ENCODE measurements at places on chromosomes 13 and 19.

DNA sequence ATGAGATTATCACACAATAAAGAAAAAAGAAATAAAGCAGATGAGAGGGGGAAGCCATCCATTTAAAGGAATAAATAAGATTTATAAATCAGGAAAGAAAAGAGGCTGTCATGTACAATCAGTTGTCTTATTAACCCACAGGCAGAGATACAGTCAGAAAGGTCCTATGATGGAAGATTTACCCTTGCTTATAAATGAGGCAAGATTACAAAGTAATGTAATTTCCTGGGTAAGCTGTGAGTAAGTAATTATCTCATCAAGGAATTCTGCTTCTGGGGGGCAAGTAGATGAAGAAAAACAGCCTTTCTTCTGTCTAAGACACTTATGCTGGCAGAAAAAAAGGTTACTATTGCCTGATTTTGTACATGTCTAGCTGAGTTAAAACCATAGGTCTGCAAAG, 146.4 kb downstream of the FGF14 start:
- no peak for DNase-seq

DNA sequence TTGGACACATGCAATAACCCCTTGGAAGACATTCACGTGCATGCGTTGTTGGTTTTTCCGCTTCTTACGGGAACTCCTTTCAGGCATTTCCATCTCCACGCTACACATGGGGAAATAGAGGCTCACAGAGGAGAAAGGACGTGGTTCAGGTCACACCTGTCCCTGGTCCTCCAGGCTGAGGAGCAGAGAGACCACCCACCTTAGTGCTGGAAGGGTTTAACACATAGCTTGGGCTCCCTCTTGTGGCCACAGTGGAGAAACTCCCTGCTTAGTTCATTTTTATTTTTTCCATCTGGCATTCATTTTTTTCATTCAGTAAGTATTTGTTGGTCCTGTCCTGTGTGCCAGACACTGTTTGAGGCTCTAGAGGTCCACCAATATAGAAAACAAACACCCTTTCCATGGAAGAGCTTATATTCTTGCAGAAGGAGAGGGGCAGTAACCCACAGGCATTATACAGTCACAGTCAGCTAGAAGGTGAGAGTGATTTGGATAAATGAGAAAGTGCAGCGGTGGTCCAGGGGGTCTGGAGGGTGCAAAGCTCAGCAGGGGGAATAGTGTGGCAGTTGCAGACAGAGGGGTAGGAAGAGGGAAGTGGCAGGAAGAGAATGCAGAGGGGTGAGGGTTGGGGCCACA, 24.2 kb upstream of the TTYH1 start:
- DNase-seq, result peak; percentile 30

DNA sequence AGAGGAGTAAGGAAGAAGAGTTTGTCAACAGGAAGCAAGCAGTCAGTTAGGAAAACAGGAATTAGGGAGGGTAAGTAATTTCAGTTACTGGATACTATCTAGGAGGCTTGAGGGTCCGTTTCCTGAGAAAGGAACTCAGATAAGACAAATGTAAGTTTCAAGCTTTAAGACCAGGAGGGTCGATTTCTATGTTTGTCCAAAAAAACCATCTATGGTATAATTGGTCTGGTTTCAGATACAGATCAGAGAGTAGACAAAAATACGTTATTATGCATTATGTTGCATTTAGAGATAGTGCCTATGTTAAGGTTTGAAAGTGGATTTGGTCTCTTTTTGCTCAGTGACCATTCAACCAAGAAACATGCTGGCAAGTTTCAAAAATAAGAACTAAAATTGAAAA, 789.6 kb upstream of the PCDH20 start:
- no peak for DNase-seq

DNA sequence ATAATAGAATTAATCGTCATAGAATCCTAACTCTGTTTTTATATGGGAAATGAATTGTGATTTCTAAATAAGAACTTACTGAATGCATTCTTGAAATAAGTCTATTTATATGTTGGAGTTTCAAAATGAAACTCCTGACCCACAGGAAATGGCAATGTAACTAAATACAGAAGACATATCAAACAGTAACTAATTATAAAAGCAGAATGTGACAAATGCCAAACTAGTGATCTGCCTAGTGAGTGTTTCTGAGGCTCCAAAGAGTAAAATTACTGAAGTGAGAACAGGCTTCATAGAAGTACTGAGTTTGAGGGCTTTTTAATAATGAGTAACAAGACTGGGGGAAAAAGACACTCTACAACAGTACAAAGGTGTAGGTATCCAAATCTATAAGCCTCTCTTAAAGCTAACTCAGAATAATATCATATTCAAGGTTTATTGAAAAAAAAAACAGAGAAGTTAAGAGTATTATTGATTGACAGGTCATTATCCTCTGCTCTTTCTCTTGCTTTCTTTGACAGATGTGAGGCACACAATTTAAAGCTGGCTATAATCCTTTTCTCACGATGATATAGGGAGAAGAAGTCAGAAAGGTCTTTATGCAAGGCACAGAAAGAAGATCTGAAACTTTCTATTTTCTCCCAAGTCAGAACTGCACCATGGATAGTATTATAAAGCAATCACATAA, 17.4 kb upstream of the ATXN8OS start:
- no peak for DNase-seq

GRCh38 chr13:21463424-21463823, 4.3 kb upstream of the ZDHHC20 start:
- no peak for DNase-seq

GRCh38 chr19:2136796-2137195, 14.6 kb downstream of the AP3D1 start:
- DNase-seq, result no peak

DNA sequence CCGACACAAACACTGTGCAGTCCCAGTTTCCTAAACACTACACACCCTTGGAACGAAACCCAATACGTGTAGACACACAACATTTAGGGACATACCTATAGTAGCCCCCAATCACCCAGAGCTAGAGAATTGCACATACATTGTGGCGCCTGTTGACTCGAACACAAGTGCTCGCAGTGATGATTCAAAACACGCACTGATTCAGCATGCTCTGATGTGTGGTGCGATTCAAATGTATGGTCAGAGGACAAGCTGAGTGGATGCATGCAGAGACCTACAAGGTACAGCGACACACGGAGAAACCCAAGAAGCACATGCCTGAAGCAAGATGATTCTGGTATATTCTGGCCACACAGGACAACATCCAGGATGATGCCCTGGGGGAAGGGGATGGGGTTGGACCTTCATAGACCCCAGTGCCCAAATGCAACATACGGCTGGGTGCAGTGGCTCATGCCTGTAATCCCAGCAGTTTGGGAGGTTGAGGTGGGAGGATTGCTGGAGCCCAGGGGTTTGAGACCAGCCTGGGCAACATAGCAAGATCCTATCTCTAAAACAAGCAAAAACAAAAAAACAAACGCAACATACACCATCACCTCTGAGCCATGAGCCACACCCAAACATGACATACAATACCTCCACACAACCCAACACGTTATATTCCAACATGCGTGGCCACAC, 997 bp upstream of the KCNN4 start:
- DNase-seq, result no peak

DNA sequence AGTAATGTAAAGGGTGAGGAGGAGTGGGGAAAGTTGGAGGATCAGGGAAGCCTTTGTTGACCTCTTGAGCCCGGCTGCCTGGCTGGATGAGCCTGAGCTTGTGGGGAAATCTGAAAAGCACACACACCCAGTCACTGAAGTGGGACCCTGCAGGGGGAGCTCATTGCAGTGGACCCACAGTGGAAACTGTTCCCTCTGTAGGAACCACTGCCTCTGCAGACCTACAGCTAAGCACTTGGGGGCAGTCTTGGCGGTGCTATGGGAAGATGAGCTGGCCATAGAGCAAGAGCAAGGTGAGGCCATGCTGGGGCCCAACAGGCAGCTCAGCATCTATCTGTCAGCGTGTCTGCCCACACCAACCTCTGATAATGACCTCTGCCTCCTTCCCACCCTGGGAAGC, 294.8 kb downstream of the TSHZ3 start:
- no peak for DNase-seq

GRCh38 chr19:48354332-48354992, 9.3 kb downstream of the TMEM143 start:
- no peak for DNase-seq

DNA sequence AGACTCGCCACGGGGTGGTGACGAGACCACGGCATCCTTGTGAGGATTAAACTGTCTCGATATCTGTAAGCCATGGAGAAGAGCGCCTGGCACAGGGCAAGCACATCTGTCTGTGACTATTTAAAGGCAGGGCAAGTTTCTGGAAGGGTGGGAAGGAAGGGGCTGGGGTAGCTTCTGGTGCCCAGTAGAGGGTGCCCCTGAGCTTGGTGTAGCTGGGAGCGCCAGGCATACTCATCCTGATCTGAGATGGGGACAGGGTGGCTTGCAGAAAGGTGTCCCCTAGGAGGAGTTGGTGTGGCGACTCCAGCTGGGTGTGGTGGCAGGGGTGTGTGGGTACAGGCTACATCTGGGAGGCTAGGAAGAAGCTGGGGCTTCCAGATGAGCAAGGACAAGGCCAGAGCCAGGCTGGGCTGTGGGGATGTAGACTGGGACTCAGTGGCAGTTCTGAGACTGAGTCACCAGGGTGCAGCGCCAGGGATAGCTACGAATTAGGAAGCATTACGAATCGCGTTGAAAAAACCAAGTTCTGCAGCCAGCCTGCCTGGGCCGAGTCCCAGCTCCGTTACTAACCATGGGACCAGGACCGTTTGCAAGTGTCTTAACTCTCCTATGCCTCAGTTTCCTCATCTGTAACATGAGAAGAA, 23.1 kb upstream of the ASPDH start:
- DNase-seq, result no peak

DNA sequence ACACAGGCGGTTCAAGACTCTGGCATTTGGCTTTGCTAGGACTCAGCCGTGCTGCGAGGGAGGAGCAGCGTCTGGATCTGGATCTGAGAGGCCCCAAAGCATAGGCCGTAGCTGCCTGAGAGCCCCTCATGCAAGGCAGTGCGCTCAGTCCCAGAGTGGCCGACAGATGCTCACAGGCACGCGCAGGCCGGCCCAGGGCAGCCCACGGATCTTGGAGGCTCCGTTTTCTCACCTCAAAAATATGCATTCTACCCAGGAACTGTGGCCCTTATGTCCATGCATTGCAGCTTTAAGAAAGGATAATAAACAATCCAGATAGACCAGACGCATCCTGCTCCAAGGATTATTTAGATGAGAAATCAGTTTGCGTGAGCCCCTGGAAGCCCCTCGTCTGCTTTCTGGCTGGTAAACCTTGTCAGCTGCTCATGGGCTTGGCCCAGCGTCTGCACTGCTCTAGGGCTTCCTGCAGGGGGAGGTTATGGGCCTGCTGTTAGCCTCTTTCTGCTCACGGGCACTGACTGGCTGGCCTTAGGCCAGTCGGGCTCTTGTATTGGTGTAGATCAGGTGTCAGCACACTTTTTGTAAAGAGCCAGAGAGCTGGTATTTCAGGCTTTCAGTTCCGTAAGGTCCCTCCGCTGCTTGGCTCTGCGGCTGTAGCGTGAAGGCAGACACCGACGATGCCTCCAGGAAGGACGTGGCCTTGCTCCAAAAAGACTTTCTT, 24.2 kb downstream of the TEX29 start:
- DNase-seq, result no peak

GRCh38 chr19:32324631-32325285, 20.7 kb upstream of the ZNF507 start:
- no peak for DNase-seq

DNA sequence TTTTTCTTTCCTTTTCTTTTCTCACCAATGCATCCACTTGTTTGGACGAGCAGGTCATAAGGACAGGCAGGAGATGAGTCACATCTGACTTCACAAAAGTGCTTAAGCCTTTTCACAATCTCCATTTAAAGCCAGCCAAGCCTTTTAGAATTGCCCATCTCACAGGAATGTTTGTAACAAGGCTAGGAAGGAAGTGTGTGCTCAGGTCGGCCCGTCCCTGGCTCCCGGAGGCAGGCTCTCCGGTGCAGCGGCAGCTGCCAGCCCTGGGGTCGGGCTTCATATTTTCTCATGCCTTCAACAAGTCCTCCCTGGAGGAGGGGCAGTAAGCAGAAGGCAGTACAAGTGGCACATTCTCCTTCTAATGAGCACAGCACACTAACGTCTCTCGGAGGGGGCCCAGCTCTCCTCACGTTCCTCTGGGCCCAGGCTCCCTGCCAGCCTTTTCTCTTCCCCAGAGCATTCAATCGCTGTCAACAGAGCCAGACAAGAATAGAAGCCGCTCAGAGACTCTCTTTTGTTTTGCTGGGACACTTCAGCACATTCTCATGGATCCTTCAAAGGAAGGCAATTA, 180.5 kb downstream of the COL4A1 start:
- DNase-seq, result no peak

- DNase-seq, result no peak
Measured at GRCh38 chr13:51155161-51155560, 44.1 kb upstream of the C13orf42 start.

GRCh38 chr13:24110011-24110410, 50.5 kb upstream of the SPATA13 start:
- no peak for DNase-seq

- DNase-seq, result no peak
Measured at GRCh38 chr19:10450853-10451609, 30.7 kb downstream of the PDE4A start.

- no peak for DNase-seq
Measured at GRCh38 chr13:51327961-51328360, 11.5 kb upstream of the SERPINE3 start.

- DNase-seq, result no peak
Measured at GRCh38 chr19:51551673-51552432, 19.2 kb upstream of the ZNF175 start.

DNA sequence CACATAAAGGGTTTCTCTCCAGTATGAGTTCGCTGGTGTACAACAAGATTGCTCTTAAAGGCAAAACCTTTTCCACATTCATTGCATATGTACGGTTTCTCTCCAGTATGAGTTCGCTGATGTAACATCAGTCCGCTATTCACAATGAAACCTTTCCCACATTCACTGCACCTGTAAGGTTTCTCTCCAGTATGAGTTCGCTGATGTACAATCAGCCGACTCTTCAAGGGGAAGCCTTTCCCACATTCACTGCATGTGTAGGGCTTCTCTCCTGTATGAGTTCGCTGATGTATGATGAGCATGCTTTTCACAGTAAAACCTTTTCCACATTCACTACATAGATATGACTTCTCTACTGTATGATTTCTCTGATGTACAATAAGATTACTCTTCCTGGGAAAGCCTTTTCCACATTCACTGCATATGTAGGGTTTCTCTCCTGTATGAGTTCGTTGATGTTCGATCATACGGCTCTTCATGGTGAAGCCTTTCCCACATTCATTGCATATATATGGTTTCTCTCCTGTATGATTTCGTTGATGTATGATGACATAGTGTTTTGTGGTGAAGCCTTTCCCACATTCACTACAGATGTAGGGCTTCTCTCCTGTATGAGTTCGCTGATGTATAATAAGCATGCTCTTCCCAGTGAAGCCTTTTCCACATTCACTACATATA, 6.0 kb upstream of the ZNF614 start:
- DNase-seq, result no peak

GRCh38 chr13:95231393-95231792, 69.9 kb downstream of the ABCC4 start:
- DNase-seq, result no peak

Data from nucleus accumbens (tissue), 56 donors.